ENCODE measurements at places on chromosomes 5 and 9. TPM values are rescaled to one million over a fixed set of nuclear protein-coding genes. Genes with fewer than 3 reads are reported as not detected.

KIAA0825 gene
- 3.9 TPM for total RNA-seq

PCDHA9 gene
- total RNA-seq, result 0.34 TPM

DNA sequence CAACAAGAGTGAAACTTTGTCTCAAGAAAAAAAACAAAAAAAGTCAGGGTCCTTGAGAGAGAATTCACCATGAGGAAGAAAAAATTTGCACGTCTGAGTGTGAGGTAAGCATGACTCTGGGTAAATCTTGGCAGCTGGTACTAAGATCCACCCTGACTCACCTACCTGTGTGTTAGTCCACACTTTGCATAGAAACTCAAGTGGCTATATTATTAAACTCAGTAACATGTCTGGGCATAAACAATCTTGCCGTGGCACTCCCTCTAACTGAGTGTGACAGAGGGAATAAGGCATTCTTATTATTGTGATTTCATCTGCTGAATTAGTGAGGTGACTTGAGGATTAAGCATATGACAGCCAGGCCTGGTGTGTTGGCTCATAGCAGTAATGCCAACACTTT, 259.4 kb upstream of the VLDLR start:
- H3K27me3 ChIP-seq, result no peaks in the 10 kb centered on the region
- no peaks in the 10 kb centered on the region for H3K36me3 ChIP-seq
- no peak overlapping the region for H3K4me3 ChIP-seq
- no peaks in the 10 kb centered on the region for H3K4me1 ChIP-seq
- no peak overlapping the region for H3K27ac ChIP-seq

DNA sequence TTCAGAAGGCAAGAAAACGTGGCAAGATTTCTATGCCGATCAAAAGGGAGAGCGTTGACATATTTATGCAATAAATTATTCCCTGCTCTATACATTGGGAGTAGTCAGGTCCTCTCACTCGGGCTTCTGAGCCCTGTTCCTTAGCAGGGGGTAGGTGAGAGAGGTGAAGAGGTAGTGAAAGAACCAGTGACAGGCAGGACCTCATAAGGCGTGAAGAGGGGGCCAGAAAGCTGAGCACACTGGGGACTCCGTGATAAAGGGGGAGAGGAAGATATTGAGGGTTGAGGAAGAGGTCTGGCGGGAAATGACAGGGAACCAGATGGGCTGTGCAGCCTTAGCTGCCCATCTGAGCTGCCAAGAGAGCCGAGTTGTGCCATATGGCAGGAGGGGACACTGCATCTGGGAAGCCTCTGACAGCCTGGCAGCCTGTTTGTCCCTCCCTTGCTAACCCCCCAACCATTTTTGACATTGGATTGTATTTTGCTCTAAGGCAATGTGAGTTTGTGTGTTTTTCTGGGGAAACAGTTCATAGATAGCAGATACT, 782 bp upstream of the CDC20B start:
- H3K36me3 ChIP-seq, result no peaks in the 10 kb centered on the region
- DNase-seq, result no peak
- H3K4me1 ChIP-seq, result peaks cover 4% of the 10 kb centered on the region

GRCh38 chr9:38282756-38283155, 109.7 kb upstream of the ALDH1B1 start:
- no peaks in the 10 kb centered on the region for H3K27me3 ChIP-seq
- H3K4me3 ChIP-seq, result no peak overlapping the region
- no peak overlapping the region for H3K27ac ChIP-seq
- no peaks in the 10 kb centered on the region for H3K36me3 ChIP-seq
- no peak for DNase-seq

- H3K27ac ChIP-seq, result no peak overlapping the region
- no peak for DNase-seq
- H3K27me3 ChIP-seq, result no peaks in the 10 kb centered on the region
- no peak overlapping the region for H3K4me3 ChIP-seq
Measured at GRCh38 chr5:127988146-127988760, 95.3 kb upstream of the SLC12A2 start.

DNA sequence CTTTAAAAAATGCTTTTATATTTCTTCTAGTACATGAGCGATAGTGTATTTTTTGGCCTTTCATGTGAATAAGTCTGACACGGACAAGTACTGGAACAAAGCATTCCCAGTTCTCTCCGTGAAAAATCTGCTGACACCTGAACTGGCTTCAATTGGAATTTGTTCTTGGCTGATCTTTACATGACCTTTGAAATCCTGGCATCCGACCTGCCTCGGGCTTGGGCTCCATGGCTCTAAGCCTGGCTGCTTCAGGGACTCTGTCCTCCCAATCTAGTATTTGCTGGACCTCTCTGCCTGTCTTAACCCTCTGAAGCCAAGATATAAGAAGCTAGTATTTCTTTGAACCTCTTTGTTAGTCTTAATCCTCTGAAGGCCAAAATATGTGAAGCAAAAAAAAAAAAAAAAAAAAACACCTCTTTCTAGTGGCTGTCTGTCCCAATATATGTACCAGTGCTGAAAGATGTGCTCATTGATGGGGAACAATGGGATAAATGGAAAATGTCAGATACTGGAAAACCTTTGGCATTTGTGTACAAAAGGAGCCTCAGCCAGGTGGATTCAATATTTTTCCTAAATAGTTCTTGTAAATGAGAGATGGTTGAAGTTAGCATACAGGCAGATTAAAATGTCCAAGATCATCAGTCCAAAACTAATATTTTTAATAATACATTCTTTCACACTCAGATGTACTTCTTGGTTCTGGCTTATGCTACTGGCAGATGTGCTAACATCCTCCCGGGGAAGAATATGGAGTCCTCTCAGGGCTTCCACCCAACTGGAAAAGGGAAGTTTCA, 470.6 kb downstream of the TUSC1 start:
- no peak for DNase-seq
- H3K4me1 ChIP-seq, result no peaks in the 10 kb centered on the region
- no peak overlapping the region for H3K27ac ChIP-seq
- no peak overlapping the region for H3K4me3 ChIP-seq
- H3K27me3 ChIP-seq, result no peaks in the 10 kb centered on the region

Measured in ovary (tissue), 10 donors.